Mesenchymal stem cell (in vitro differentiated cells and primary cell): ENCODE measurements at places on chromosomes 7 and 10.
A peak's percentile ranks its signal among the peaks of the same experiment; 100 is the strongest.

- DNase-seq, result no peak
These were observed 26.1 kb upstream of the TRIL start for GRCh38 chr7:28984217-28984616.

GRCh38 chr7:45663965-45664633 lies 89.9 kb downstream of the ADCY1 start:
- no peak for DNase-seq

DNA sequence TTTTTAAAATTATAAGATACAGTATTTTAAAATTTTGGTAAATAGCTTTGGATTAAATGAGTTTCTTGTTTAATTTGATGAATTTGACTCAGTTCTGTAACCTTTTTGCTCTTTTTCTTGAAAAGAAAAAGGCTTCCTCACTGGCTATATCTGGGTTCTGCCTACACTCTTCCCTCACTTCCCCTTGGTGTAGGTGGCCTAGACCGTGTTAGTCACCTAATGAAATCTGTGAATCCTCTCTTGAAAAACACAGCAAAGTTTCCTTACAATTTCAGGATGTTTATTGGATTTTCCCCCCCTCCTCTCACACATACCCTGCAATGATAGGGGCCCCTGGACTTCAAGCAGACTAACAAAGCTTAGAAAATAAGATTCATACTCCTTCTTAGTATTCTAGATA lies 231.6 kb downstream of the ADK start:
- no peak for DNase-seq

DNA sequence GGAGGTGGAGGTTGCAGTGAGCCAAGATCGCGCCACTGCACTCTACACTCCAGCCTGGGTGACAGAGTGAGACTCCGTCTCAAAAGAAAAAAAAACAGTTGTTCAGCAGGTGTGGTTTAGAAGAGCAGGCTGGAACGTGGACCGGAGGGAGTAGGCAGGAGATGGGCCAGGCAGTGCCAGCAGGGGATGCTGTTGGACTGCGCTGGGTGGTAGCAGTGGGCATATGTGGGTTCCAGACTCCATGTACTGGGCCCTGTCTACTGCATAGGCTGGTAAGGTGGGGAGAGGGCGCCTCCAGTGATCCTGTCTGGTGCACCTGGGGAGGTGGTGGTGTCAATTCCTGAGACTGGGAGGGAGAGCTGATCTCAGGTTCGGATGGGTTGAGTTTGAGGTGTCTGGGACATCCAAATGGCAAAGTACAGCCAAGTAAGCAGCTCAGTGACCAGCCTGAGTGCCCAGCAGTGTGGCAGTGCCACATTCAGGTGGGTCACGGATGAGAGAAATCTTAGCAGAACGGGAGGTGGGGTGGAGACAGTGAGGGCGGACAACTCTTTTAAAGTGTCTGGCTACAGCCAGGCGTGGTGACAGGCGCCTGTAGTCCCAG lies 25.9 kb downstream of the SFXN4 start:
- peak; percentile 32 for DNase-seq

DNA sequence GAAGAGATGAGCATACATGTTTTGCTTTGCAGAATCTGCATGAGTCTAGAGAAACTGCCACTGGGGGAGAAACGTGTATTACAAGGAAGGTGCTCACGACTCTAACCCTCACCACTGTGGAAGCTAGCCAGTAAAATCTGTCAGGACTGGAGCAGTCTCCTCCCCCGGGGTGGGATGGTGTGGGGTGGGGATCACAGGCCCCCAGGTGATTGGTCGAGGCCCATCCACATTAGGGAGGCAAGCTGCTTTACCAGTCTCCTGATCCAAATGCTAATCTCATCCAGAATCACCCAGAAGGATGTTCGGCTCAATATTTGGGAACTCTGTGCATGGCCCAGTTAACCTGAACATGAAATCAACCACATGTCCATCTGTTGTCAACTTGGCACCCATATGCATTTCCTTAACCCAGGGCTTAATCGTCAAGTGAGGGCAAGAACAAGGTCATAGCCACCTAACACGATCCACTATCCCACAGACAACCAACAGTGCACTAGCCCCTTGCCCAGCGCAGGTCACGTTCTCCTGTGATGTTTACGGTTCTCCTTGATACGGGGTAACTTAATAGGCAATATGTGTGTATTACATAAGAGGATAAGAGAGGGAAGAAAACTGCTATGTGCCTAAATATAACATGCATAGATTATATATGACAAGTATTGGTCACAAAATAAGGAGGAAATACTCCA lies 40.8 kb downstream of the DNAJB6 start:
- DNase-seq, result no peak

DNA sequence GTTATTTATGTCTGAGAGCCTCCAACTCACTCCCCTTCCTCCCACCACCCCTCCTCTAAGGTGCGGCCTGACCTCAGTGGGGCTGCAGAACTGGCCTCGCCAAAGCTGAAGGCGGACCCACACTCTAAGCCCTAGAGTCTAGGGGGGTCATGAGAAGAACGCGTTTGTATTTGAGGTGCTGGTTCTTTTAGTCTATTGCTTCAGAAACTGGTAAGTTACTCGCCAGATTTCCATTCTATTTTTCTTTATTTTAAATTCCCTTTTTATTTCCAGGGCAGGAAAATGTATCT lies 357.5 kb downstream of the DNAJB6 start:
- DNase-seq, result no peak

GRCh38 chr10:50271564-50272250 lies 20.4 kb upstream of the ASAH2 start:
- no peak for DNase-seq

DNA sequence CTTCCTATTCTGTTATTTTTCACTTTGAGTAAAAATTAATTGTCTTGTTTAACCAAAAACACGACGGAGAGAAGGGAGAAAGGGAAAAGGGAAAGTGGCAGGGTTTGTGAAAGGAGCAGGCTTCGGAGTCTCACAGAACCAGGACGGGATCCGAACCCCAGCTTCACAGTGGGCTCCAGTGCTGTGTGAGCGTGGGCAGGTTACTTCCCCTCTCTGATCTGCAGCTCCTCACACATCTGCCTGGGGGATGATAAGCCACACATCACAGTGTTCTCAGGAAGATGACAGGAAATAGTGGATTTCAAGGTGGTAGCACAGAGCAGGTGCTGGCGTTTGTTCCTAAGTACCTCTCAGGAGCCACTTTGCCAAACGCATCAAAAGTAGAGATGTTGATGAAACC lies 94.2 kb upstream of the GPR26 start:
- DNase-seq, result no peak

DNA sequence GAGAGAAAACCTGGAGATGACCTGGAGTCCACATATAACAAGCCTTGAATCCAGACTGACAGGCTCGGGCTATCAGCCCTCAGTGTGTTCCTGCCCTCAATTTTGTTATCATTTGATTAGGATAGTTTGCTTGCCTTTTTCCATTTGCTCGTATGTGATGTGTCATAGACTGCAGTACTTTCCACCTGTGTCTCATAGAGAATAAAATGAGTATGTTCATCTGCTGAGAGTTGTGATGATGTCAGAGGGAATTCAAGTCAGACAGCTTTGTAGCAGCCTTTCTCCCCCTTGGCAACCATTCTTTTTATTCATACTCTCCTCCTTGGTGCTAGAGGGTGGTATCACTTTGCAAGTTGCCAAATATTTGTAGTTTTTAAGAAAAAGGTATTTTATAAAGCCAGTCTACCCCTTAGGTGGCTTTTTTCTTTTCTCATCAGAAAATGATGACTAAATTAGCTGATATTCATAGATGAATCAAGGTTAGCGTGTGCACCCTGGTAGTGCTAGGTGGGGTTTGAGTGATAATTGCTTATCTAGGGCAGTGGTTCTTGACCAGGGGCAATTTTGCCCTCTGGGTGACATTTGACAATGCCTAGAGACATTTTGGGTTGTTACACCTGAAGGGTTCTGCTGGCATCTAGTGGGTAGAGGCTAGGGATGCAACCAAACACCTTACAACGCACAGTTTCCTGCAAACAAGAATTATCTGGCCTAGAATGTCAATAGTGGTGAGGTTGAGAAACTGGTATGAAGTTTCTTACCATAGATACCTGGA lies 5.4 kb downstream of the SGPL1 start:
- DNase-seq, result no peak

DNA sequence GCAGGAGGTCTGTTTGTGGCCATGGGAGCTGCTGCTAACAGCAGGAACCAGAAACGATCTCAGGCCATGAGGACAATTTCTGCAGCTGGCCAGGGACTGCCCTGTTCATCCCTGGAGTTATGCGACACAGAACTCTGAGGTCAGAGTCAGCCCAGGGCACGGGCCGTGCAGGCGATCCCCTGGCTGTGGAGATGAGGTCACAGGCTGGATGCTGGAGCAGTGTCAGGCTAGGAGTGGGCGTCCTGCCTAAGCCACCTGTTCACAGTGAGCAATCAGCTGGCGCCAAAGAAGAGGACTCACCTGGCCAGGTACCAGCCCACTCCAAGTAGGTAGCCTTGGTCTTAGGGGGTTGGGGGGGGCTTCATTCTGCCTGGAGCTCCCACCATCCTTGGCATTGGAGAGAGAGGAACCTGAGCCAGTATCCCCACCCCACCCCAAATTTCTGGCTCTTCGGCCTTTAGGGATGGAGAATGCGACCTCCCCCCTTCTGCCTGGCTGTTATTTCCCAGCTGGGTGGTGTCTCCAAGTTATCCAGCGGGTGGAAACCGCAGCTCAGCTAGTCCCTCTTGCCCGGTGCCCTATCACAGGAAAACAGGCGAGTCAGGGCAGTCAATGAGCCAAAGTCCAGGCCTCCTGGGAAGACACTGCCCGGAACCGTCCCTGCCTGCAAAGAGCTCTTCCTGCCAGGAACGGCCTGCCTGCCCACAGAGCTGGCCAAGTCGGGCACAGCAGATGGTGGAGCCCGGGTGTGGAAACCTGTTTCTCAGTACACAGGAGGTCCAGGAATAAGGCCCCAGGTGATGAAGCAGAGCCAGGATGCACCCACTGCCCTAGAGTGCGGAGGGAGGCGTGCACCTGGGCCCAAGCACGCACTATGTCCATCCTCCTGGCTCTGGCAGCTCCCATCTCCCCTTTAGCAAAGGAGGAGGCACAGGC lies 1.8 kb upstream of the TTYH3 start:
- peak; percentile 64 for DNase-seq

DNA sequence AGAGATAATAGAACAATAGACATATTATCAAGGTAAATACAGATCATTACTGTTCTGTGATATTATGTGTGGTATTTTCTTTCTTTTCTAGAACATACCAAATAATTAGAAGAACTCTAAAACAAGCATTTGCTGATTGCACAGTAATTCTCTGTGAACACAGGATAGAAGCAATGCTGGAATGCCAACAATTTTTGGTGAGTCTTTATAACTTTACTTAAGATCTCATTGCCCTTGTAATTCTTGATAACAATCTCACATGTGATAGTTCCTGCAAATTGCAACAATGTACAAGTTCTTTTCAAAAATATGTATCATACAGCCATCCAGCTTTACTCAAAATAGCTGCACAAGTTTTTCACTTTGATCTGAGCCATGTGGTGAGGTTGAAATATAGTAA lies 185.5 kb downstream of the CFTR start:
- DNase-seq, result no peak

- DNase-seq, result peak; percentile 59
These were observed 201.9 kb downstream of the INHBA start for GRCh38 chr7:41501006-41501405.

- DNase-seq, result peak; percentile 67
These were observed 864 bp downstream of the CDCA7L start for GRCh38 chr7:21944616-21945453.

GRCh38 chr7:73841689-73842066 lies 638 bp downstream of the METTL27 start:
- DNase-seq, result no peak

GRCh38 chr10:85666102-85666501 lies 700.5 kb downstream of the GRID1 start:
- no peak for DNase-seq

DNA sequence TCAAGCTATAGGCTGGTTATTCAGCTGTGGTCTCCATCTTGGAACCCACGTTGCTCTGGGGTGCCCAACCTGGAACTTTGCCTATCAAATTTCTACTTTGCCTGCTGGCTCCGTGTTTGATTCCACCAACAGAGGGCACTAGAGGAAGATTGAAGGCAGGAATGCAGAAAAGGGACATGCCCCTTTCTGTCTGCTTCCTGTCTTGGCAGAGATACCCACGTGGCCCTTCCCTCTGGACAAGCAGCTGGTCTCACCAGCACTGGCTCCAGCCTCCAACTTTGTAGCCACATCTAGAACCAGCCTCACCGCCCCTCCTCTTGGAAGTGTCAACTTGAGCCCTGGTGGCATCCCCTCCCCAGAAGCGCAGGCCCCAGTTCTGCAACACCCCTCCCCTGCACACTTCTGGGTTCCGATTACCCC lies 52.1 kb upstream of the ZNF438 start:
- DNase-seq, result peak; percentile 42

- no peak for DNase-seq
These were observed 21.9 kb downstream of the NAPEPLD start for GRCh38 chr7:103127006-103127405.
